Left ventricle myocardium inferior (tissue), 1 donor: ENCODE measurements at places on chromosomes 5 and 9. TPM values are rescaled to one million over a fixed set of nuclear protein-coding genes. Genes with fewer than 3 reads are reported as not detected.

DNA sequence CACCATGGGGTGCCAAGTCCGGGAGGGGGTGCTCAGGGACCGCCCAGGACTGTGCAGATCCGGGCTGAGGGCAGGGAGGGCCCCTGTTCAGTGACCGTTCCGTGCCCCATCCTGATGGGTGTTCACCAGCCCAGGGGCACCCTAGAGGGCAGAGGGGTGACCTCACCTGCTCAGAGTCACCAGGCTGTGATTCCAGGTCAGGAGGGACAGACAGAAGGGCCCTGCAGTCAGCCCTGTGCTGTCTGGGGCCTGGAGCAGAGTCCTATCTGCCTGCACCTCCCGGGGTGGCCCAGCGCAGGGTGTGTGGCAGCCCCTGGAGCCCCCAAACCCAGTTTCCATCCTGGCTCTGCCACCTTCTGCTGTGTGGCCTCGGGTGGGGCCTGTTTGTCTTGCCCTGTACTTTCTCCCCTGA, 241.9 kb downstream of the PBX3 start:
- no peak for DNase-seq

GRCh38 chr9:122307925-122308324, 43.2 kb downstream of the MRRF start:
- DNase-seq = no peak

GRCh38 chr9:73093740-73094379, 57.8 kb upstream of the ANXA1 start:
- DNase-seq = no peak

DNA sequence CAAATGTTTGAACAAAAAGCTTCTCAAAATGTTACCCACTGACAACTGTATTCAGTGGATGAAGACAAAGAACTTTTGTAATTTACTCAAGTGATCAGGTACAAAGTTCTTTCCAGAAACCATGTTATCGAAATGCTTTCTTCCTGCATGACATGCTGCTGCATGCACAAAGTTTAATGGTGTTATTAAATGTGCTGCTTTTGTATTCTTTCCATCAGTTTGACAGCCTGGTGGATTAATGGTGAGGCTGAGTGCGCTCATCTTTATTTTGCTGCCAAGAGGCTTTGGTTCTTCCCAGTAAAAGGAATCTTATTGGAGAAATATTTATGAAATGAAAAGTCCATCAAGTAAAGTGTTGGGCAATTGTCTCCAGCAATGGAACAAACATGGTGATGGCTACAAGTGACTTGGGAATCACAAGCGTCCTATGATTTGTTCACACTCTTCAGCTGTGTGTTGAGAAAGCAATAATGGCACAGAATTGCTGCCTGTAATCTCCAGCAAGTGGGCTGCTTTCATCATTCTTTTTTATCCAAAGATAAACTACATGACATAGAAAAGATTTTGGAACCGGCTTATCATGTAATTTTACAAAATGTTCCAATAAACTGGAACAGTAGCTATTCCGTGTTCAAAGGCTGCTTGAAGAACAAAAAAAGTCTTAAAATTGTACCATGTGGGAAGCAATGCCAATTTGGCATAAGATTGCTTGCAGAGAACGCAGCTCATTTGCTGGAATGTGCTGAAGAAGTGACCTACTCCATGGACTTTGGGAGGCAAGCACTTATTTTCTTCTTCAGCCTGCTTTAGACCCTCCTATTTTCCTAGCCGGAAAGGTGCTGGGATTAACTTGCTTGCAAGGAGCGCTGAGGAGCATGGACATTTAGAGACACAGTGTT, 153.1 kb downstream of the HSD17B3 start:
- no peak for DNase-seq

DNA sequence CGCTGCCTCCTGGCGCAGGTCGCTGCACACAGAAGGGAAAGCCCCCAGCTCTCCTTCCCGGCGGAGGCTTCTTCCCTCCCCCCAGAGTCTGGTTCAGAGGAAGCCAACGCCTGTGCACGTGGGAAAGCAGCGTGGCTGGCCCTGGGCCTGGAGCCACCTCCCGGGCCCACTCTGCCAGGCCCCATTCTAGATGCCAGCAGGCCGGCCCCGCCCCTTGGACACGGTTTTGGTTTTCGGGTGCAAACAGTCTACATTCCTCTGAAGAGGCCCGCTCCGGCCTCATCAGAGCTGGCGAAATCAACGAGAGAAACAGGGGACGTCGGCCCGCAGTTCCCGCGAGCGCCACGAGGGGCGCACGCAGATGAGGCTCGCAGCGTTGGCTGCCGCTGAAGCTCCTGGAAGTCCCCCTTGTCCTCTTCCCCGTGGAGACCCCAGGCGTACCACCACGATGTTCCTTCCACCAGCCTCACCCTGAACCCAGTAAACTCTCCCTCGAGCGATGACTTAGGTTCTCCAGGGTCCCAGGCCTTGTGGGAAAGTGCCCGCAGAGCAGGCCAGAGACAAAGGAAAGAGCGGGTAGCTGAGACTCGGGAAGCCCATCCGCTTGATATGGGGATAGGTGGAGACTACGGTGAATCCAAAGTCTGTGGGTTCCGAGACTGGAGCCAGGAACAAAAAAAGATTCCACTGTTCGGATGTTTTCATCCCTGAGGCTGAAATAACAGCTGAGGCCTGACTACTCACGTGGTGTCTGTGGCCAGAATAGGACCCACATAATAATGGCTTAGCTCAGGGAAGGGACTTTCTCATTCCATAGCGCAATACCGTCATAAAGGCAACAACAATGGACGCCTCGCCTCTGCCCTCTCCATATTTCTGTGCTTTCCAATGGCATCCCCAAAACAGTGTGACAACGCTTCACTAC, 64.2 kb downstream of the KLF4 start:
- peak; percentile 82 for DNase-seq

GRCh38 chr9:115653171-115653606, 500.4 kb upstream of the PAPPA start:
- DNase-seq = no peak

GRCh38 chr5:179131321-179131835, 71.2 kb downstream of the ZNF354C start:
- no peak for DNase-seq

DNA sequence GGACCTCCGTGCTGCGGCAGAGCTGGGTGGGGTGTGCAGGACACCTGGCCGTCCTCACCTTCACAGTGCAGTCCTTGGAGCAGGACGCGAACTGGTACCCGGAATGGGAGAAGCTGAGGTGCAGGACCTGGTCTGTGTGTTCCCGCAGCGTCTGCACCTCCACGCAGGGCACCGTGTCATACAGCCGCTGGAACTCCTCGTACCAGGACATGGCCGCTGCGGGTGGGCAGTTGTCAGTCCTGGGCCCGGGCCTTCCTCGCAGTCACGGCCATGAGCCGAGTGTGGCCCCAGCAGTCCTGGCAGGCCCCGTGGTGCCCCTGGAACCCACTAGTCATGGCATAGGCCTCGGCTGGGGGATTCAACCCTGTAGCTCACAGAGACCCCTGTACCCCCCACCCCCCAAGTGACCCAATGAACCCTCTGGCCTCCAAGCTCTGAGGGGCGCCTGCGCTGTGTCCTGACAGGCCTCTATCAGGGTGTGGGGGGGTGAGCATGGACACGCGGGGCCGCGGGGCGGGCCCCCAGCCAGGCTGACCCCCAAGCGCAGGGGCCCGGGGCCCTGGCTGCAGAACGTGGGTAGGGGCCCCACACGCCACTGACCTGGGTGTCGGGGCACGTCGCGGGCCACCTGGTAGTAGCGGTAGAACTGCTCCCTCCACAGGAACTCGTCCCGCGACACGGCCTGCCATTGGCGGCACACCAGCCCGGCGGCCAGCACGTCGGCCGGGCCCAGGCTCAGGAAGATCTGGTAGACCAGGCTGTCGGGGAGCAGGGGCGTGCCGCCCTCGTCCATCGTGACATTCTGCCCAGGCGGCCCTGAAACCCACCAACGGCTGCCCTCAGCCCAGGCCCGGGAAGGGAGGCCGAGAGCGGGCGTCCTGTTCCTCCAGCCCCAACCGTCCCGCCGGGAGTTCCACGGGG, 987 bp downstream of the FBXW5 start:
- no peak for DNase-seq

DNA sequence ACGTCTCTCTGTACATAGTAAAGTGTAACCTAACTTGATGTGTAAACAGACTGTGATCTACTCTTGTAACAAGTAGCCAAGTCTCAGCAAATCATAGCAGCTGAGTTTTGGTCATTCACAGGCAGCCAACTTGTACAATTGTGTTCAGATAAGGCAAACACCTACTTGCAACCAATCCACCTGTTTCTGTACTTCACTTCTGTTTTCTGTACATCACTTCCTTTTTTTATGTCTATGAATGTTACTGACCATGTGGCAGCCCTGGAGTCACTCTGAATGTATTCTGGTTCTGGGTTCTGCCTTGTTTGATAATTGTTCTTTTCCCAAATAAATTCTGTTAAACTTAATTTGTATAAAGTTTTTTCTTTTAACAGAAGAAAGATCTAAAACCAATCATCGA, 26.0 kb downstream of the RLN2 start:
- no peak for DNase-seq

ECM2 gene
- 7.2 TPM for total RNA-seq

MACIR gene
- total RNA-seq = 5.5 TPM

- DNase-seq = no peak
Measured at GRCh38 chr5:107293541-107294210, 377.1 kb downstream of the EFNA5 start.

GRCh38 chr9:104941597-104941996, 13.6 kb upstream of the ABCA1 start:
- no peak for DNase-seq

ADAMTS12 gene
- total RNA-seq = 0.85 TPM

DNA sequence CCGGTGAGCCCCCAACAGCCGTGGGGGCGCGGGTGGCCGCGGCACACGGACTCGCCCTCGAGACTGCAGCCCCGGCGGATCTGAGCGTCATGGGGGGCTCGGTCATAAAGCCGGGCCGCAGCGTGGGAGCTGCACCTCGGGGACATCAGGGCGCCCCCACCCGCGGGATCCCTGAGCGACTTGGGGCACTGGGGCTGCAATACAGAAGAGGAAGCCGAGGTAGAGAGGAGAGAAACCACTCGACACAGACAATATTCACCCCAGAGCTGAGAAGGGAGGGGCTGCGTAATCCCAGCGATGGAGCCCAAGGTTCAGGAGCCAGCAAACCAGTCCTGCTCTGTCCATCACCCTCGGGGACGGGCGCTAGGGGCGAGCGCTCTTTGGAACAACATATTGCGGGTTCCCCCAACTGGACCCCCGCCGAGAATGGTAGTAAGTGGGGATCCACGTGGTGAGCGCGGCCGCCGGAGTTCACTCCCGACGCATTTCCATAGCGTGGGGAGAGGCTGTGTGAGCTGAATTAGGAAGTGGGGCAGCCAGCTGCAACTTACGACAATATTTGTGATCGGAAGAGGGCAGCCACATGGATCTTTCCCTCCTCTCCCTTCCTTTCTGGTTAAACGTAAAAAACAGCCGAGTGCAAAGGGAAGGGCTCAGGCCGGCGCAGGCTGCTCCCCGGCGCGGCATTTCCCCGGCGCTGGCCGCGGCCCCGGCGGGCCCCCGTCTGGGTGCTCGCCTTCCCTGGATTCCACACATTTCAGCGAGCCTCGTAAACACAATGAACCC, 9.9 kb downstream of the PTCH1 start:
- peak; percentile 42 for DNase-seq

DNA sequence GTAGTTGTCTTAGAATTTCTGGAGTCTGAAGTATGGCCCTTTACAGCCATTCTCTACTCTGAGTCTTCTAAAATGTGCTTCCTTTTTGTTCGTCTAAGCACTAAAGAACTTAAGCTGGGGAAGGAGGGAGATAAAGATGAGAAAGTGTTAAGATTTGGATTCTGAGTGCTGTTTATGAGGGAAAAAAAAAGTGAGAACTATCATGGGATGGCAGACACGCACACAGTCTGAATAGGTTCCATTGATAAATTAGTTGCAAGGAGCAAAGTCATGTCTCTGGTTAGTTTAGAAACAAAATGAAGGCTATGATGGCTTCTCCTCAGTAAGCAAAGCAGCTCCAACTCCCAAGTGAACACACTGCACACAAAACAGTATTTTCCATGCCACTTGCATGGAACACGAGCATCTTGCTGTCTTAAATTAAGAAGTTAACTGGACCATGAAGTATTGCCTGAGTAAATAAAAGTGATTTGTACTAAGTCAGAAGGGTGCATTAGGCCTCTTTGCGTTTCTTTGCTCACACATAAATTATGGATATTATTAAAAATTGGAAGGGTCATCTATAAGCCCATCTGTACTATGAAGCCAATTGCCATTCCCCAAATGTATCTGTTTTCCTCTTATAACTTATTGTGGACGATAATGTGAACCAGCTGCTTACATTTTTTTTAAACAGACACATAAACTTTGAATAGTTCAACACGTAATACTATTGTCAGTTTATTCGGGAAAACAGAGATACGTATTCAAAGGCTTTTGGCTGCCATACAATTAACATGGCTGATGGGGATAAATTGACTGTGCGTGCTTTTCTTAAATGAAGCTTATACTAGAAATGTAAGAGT, 199.3 kb downstream of the SGCD start:
- DNase-seq = no peak

GRCh38 chr9:134635351-134636148, 6.1 kb upstream of the COL5A1 start:
- DNase-seq = peak; percentile 5

DNA sequence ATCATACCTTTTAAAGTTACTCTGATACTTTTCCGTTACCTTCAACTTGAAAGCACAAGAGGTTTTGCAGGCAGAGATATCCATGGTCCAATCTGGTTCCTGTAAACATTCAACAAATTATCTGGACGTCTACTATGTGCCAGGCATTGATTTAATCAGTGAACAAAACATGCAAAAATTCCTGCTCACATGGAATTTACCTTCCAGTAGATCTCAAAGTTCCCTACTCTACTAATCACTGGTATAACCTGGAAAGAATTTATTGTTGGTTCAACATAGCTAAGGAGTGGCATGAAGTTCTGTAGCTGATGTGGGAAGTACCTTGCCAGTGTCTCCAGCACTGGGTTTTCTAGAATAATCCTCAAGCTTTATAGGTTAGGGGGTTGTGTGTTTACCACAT, 9.8 kb downstream of the OCLN start:
- DNase-seq = no peak

DNA sequence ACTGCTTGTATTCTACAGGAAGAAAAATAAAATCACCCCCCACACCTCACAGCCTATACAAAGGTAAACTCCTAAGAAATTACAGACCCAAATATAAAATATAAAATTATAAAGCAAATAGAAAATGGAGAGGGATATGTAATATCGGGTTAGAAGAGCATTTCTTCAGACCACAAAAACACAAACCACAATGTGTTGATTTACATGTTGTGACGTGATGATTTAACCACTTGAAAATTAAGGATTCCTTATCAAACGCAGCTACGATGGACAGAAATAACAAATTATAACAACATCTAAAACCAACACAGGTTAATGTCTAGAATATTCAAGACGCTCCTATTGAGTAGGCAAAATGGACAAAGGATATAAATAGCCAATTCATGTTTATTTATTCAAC, 26.3 kb downstream of the SSBP2 start:
- no peak for DNase-seq
